ENCODE measurements at places on chromosomes 5 and 9. TPM values are rescaled to one million over a fixed set of nuclear protein-coding genes. Genes with fewer than 3 reads are reported as not detected.

FAM151B gene
- 1.8 TPM for total RNA-seq

GABRP gene
- total RNA-seq = not detected

LCN1 gene
- total RNA-seq = not detected

IL3 gene
- not detected for total RNA-seq

FABP6 gene
- total RNA-seq = 0.75 TPM

SCGB3A2 gene
- total RNA-seq = not detected

DPP7 gene
- 66.6 TPM for total RNA-seq

RAI14 gene
- total RNA-seq = 68.0 TPM

WDR38 gene
- 0.12 TPM for total RNA-seq

IL11RA gene
- total RNA-seq = 6.3 TPM

DMGDH gene
- total RNA-seq = not detected

GADD45G gene
- total RNA-seq = 0.51 TPM

PCDHGA6 gene
- 0.24 TPM for total RNA-seq

CNTNAP3B gene
- 17.5 TPM for total RNA-seq

FBN2 gene
- 13.0 TPM for total RNA-seq

FOXD4L4 gene
- not detected for total RNA-seq

GRM6 gene
- not detected for total RNA-seq

MCC gene
- total RNA-seq = 0.14 TPM

CARD6 gene
- 3.1 TPM for total RNA-seq

SNCAIP gene
- total RNA-seq = not detected

SPINK7 gene
- not detected for total RNA-seq

ENTPD8 gene
- 0.28 TPM for total RNA-seq

CDC23 gene
- 25.5 TPM for total RNA-seq

SMIM33 gene
- total RNA-seq = not detected

CDH10 gene
- total RNA-seq = 0.15 TPM
